8988T (cell line): ENCODE measurements at places on chromosomes 6 and 20.

- DNase-seq, result no peak
Measured at GRCh38 chr6:88574651-88575050, 388.8 kb downstream of the RNGTT start.

- DNase-seq, result no peak
Measured at GRCh38 chr6:114740547-114740946, 397.7 kb upstream of the HS3ST5 start.

DNA sequence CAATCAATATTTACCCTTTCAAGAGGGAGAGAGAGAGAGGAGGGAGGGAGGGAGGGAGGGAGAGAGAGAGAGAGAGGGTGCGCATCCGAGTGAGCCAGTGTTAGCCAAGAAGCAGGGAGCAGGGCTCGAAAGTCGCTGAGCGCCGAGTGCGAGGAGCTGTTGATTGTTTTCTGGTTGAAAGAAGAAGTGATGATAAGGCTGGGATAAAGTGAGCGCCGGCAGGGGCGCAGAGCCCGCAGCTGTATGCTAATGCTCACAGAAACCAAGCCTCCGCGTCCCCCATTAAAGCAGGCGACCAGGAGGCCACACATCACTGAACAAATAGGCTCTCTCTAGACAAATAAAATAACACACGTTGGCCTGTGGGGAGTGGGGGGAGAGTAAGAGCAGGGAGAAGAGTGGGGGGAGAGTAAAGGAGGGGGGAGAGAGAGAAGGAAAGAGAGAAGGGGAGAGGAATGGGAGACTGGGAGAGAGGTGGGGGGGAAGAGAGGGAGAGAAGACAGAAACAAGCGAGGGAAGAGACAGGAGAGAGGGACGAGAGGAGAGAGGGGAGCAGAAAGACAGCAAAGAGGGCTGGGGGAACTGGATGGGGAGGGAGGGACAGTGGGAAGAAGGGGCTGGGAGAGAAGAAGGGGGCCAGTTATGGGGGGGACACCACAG, 5.0 kb upstream of the INSM1 start:
- no peak for DNase-seq

DNA sequence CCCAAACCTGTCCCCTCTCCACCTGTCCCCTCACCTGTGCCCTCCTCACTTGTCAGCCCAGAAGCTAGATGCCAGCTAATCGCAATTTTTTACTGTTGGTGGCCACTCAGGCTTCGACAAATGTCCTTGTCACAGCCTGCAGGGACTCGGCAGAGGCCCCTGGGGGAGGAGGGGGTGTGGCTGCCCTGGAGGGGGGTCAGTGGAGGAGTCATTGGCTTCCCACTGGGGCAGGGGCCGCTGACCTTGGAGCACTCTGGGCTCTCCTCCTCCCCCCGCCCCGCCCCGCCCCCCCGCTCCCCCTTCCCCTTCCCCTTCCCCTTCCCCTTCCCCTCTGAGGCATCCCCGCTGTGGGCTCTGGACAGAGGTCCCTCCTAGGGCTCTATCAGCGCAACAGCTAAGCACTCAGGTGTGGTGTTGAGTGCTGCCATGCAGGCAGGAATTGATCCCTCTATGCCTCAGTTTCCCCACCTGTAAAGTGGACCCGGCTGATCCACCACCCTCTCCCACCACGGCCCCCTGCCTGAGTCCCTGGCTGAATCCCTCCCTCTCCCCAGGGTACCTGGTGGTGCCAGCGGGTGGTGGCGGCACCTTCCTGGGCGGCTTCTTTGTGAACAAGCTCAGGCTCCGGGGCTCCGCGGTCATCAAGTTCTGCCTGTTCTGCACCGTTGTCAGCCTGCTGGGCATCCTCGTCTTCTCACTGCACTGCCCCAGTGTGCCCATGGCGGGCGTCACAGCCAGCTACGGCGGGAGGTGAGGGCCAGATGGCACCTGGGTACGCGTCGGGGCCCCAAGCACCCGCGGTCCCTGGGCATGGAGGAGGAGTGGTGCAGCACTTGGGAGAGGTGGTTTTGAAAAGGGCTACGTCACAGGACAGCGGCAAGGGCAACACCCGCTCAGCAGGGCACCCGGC, 23.8 kb downstream of the SLCO4A1 start:
- DNase-seq, result no peak

- no peak for DNase-seq
Measured at GRCh38 chr6:5095236-5095635, 10.1 kb downstream of the PPP1R3G start.

- peak; percentile 80 for DNase-seq
Measured at GRCh38 chr6:33410711-33411631, at the start of gene PHF1. PHF1 (plus strand) TSS chr6:33411014; CDS start chr6:33412264, 1,250 bp downstream.

GRCh38 chr6:53873922-53874321, 79.1 kb downstream of the LRRC1 start:
- no peak for DNase-seq

DNA sequence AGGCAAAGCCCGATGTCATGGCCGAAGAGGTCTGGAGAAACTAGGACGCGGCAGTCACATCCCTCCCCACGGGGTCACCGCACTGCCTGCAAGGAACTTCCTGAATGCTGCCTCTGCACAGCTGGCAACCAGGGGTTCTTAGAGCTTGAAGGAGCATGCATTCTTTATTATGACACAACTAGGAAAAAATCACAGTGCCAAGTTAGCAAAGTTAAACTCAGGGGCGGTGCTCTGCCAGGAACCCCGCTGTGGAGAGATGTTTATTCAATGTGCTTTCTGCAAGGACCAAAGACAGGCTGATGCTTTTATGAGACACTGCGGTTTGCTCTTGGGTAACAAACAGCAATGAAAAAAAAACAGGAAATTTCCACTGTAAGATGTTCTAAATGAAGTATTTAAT, 287.3 kb upstream of the FOXQ1 start:
- DNase-seq, result no peak
